ENCODE measurements at places on chromosomes 7 and 10. TPM values are rescaled to one million over a fixed set of nuclear protein-coding genes. Genes with fewer than 3 reads are reported as not detected.

PRPS1L1 gene
- total RNA-seq, result not detected

FANK1 gene
- not detected for total RNA-seq

SPDYE9 gene
- not detected for total RNA-seq

INHBA gene
- 0.54 TPM for total RNA-seq

Measured in T-helper 1 cell treated with Interleukin-12 subunit alpha and Interleukin-12 subunit beta and Interleukin-4 antibody, amounts not matched to agents 30 ng/mL and 1 ng/mL, for 36 hours (primary cell).